ENCODE measurements at places on chromosomes 3 and 15.

- DNase-seq, result no peak
These were observed 3.7 kb downstream of the DLL4 start for GRCh38 chr15:40932649-40933516.

- peak; percentile 70 for DNase-seq
These were observed 1.0 kb downstream of the UBE2E1 start for GRCh38 chr3:23806534-23807423.

- no peak for DNase-seq
These were observed 33.4 kb downstream of the DCLK3 start for GRCh38 chr3:36730966-36731365.

DNA sequence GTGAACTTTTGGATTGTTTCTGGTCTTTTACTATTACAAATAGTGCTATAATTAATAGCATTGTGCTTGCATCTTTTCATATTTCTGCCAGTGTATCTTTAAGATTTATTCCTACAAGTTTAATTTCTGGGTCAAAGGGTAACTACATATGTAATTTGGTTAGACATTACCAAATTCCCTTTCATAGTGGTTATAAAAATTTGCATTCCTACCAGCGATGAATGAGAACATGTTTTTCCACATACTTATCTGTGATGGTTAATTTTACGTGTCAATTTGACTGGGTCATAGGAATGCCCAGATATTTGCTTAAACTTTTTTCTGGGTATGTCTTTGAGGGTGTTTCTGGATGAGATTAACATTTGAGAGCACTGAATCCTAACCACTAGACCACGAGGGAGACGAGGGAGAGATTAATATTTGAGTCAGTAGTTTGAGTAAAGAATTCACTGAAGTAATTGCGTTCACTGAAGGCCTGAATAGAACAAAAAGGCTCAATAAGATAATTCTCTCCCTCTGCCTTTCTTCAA, 132.3 kb upstream of the NEO1 start:
- DNase-seq, result no peak

All from ecto neural progenitor cell (in vitro differentiated cells).